Left lobe of liver (tissue), 2 donors: ENCODE measurements at places on chromosomes 5 and 9. TPM values are rescaled to one million over a fixed set of nuclear protein-coding genes. Genes with fewer than 3 reads are reported as not detected.

Gene OGN
- total RNA-seq = not detected

Gene GABRA1
- not detected for total RNA-seq

Gene COL5A1
- 2.8 TPM for total RNA-seq

Gene CBY3
- total RNA-seq = not detected

Gene TLX3
- not detected for total RNA-seq

Gene ST8SIA4
- total RNA-seq = 1.7 TPM

Gene WNT8A
- total RNA-seq = not detected

Gene CDH12
- total RNA-seq = not detected

DNA sequence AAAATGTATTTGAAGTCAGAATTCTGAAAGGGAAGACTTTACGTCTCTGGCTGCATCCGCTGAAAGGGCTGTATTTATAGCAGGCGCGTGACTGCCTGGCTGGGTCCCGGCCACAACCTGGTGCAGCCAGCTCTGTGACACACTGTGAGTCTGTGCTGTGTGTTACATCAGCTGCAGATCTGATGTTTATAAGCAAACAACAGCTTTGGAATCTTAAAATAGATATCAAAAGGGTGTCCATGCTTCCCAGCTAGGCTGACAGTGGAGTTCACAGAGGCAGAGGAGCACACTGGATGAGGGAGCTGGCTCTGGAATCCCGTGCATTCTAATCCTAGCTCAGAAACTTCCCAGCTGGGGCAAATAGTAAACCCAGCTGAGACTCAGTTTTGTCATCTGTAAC is 433.4 kb upstream of the BRINP1 start:
- no peak for DNase-seq

GRCh38 chr5:40717281-40717680 is 37.6 kb downstream of the PTGER4 start:
- no peak for DNase-seq

DNA sequence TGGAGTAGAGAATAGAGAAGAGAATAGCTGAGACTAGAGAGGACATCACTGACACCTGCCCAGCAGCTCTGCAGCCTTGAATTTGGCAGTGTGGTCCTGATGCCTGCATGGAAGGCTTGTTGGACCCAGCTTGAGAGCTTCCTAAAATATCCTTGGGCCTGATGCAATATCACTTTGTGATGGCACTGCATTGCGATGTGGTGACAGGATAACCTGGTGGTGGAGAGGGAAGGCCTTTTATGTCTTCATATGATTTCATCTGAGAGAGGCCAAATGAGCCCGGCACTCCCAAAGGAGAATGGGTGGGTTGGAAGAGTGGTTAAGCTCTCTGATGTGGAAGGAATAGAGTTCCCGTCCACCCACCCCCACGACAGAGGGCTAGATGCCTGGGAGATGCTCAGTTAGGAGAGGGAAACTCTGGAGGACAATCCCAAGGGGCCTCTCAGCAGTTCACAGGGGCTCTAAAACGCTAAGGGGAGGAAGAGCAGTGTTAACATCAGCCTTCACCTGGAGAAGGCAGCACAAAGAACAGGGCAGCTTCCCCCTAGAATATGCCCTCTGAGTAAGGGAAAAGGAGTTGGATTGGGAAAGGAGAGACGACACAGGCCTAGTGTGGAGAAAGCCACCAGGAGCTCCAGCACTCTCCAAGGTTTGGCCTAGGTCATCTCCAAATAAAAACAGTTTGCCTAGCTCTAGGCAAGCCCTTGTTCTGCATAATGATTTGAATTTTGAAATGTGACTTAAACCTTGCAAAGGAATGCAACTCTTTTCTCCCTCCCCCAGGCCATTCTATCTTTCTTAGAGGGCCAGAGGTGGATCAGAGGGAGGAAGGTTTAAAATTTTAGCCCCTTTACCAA is 99.8 kb upstream of the SSBP2 start:
- no peak for DNase-seq

- DNase-seq = no peak
Observed at GRCh38 chr5:168468836-168469235, 17.4 kb upstream of the RARS1 start.

DNA sequence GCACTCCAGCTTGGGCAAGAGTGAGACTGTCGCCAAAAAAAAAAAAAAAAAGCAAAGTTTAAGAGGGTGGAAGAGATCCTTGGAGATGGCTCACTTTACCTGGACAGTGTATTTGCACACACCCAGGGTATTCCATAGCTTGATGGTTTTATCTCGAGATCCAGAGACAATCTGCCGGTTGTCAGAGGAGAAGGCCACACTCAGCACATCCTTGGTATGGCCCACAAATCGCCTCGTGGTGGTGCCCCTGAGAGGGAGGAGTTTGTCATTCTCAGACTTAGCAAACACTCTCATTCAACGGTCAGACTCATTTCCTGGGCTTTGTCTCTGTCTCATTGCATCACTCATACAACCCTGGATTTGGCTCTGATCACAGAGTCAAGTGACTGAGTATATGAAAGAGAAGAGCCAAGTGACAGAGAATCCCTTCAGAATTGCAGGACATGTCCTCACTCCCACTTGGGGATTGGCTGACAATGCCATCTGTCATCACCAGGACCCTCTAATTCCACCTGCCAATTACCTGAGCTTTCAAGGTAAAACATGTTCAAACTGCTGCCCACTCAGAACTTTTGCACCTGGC is 2.2 kb downstream of the RACK1 start:
- no peak for DNase-seq

DNA sequence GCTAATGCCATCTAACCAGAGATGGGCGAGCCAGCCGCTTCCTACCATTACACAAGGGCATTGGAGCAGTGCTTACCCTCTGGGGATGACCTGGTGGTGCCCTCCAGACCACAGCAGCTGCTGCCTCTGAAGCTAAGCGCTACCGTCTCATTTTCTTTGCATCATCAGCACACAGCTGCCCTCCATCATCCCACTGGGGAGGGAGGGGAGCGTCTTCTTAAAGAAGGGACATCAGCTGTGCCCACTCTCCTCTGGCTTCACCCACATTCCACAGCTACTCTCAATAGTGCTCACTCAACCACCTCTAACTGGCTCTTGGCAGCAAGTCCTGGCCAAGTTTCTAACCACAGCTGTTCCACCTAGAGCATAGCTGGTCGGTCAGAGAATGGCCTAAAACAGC is 503.4 kb downstream of the NFIB start:
- DNase-seq = no peak

GRCh38 chr9:106072421-106072820 is 378.1 kb downstream of the TMEM38B start:
- DNase-seq = no peak

DNA sequence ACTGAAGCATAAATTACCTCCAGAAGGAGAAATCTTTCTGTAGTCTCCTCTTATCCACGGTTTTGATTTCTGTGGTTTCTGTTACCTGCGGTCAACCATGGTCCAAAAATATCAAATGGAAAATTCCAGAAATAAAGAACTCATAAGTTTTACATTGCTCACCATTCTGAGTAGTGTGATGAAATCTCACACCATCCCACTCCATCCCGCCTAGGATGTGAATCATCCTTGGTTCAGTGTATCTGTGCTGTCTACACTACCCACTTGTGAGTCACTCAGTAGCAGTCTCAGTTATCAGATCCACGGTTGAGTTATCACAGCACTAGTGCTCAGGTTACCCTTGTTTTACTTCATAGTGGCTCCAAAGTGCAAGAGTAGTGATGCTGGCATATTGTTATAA is 371.2 kb downstream of the NFIB start:
- DNase-seq = no peak

GRCh38 chr9:125525921-125526631 is 180.9 kb downstream of the MAPKAP1 start:
- no peak for DNase-seq

DNA sequence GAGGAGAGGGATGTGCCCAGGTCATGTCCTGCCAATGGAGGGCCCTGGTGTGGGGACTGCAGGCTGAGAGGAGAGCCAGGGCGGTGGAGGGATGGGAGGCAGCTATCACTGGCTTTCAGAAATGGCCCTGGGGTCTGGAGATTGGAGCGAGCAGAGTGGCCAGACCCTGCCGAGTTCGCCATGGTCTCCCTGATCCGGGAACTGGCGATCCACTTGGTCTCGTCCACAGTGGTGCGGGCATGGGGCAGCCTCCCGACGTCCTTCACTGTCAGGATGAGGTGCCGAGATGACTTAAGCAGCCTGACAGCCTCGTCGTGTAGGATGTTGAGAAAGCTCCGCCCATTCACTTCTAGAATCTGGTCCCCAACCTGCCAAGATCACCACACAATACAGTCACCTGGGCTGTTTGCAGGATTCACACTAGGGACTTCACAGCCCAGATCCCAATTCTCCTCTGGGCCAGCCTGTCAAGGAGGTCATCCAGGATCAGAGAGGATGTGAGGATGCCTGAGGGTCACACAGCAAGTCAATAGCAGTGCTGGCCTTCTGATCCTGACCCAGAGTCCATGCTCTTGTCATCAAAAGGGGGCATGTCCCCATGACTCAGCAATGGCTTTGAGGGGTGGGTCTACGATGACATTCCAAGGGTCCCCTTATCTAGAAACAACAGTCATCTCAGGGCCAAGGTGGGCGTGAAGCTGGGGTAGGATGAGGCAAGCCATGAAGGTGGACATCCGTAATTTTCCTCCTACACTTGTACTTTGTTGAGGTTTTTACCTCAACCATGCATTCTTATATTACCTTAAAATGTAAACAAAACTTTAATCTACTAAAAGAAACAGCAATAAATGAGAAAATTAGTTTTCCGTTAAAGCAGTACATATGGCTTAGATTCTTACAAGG is 38.5 kb upstream of the AKNA start:
- no peak for DNase-seq
